ENCODE measurements at places on chromosomes 3 and 15. TPM values are rescaled to one million over a fixed set of nuclear protein-coding genes. Genes with fewer than 3 reads are reported as not detected.

The IL5RA gene
- not detected for total RNA-seq

The PROK2 gene
- not detected for total RNA-seq

DNA sequence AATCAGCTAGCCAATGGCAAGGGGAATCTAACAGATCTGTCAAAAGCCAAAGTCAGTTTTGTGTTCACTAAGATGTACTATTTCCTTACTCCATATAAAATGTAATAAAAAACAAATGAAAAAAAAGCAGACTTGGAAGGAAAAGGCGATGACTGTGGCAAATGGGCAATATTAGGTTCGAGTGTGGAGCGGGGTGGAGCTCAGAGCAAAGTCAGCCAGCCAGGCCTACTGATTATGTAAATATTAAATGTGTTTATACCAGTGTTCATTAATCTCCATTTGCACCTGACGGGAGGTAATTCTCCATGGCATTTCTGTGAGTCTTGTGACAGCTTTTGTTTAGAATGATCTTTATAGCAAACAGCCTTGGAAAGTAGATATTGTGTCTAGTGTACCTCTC is 96.2 kb upstream of the KCNMB2 start:
- no peak for DNase-seq

The SLC9C1 gene
- total RNA-seq: not detected

The ERICH6 gene
- not detected for total RNA-seq

DNA sequence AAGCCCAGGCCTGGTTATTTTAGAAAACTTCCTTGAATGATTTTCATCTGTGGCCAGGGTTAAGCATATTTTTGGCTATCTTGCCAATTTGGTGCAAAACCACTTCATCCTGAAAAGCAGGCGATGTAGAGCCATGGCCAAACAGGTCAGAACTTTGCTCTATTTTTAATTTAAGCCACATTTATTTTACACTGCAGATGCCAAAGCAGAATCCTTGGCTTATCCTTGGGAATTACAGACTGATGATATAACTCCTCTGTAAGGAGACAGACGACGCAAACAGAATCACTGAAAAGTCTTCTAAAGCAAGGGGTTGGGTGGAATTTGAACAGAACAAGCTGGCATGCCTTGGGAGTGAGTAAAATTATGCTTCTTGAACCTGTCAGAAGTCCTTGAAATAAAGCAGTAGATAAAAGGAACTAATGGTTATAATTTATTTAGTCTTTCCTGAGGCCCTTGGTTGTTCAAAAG is 121.9 kb downstream of the CHST2 start:
- no peak for DNase-seq

GRCh38 chr3:34237946-34238345 is 439.5 kb downstream of the PDCD6IP start:
- DNase-seq: no peak

DNA sequence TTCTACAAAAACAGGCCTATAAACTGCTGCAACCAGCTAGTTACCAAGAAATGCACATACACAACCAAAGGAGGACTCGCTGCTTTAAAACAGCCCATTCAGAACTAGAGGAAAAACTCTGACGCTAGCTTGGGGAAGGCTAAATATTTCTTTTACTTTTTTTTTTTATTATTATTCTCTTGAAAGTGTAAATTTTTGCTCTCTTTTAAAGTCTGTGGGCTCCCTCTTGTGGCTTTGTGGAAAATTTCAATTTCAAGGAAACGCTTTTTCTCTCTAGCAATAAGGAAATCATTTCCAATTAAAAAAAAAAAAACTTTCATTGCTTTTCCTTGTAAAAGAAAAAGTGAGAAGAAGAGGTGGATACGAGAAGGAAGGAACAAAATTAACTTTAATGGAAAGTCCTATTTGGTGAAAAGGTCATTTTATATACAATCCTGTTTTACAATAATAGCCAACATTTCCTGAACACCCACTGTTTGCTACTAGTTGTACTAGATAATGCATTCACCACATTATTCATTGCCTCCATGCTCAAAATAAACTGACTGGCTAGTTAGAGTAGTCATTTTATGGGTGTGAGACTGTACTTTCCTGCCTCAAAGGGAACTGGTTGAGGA is 51.2 kb upstream of the SAMMSON start:
- DNase-seq: no peak

- DNase-seq: no peak
Measured at GRCh38 chr3:58179235-58180098, 31.3 kb downstream of the DNASE1L3 start.

GRCh38 chr15:49415149-49415548 is 7.9 kb upstream of the FGF7 start:
- DNase-seq: no peak

DNA sequence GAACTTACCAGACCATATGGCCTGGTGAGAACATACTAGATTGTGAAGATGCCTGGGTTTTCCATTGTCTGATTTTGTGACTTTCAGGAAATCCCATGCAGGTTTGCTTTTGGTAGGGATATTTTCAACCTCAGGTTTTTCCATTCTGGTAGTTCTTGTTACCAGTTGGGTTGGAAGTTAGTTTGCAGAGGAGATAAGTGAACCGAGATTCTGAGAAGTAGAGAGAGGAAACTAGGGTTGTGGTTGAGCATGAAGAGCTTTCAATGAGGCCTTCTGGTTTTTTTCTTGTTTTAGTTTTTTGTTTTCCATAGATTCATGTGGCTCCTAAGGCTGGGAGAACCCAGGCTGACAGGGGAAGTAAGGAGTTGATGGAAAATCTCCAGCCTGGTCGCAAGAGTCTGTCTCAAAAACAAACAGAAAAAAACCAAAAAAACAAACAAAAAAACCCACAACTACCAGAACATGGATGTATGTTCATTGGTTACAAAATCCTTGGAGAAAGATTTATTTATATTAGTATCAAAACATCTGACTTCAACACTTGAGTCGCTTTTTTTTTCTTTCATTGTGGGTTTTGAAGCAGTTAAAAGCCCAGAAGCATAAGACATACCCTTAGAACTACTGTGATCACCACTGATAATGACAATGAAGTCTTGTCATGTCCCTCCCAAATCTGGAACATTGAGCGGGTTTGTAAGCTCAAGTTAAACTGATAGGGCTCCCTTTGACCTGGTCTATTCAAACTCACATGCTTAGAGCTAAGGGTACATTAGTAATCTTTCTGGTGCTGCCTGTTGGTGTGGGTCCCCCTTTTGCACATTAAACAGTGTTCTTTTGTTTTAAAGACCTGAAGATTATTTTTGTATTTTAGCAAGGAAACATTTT is 3.2 kb downstream of the GPR171 start:
- no peak for DNase-seq

The EXD1 gene
- total RNA-seq: not detected

GRCh38 chr15:73273181-73274002 is 95.4 kb downstream of the HCN4 start:
- no peak for DNase-seq

- no peak for DNase-seq
Measured at GRCh38 chr3:170752571-170753155, 117.3 kb downstream of the RPL22L1 start.

- DNase-seq: no peak
Measured at GRCh38 chr3:159850481-159850880, 138.2 kb upstream of the IL12A start.

DNA sequence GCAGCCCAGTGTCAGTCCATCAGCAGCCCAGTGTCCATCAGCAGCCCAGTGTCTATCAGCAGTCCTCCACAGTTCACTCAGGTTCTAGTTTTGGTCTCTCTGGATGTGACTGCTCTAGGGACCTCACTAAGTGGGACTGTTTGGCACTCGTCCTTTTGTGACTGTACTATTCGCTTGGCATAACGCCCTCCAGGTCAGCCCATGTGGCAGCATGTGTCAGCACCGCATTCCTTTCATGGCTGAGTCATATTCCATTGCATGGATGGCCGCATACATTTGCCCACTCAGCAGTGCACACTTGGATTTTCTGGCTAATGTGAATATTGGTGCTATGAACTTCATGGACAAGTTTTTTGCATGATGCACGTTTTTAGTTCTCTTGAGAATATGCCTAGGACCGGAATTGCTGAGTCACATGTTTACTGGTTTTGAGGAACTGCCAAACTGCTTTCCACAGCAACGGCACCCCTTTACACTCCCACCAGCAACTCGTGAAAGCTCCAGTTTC is 16.4 kb downstream of the CHST13 start:
- DNase-seq: peak; percentile 83

The MEX3B gene
- total RNA-seq: 1.6 TPM

The CD80 gene
- not detected for total RNA-seq

GRCh38 chr3:11716573-11717290 is 73.0 kb upstream of the VGLL4 start:
- no peak for DNase-seq

GRCh38 chr3:168073842-168074605 is 21.7 kb downstream of the GOLIM4 start:
- no peak for DNase-seq

GRCh38 chr3:128784232-128784631 is 58.2 kb downstream of the RAB7A start:
- DNase-seq: no peak

DNA sequence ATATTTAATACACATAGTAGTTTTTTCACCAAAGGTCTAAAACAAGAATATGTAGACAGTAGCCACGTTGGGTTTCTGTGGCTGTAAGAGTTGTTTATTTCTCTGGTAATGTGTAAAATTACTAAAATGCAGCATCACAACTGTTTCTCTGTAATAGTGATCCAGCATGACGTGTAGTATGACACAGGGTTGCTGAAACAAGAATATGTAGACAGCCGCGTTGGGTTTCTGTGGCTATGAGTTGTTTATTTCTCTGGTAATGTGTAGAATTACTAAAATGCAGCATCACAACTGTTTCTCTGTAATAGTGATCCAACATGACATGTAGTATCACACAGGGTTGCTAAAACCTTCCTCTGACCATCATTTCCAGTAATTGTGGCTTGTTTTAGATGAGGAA is 153.6 kb upstream of the ZNF717 start:
- DNase-seq: no peak

The PLA2G4E gene
- 52.9 TPM for total RNA-seq

DNA sequence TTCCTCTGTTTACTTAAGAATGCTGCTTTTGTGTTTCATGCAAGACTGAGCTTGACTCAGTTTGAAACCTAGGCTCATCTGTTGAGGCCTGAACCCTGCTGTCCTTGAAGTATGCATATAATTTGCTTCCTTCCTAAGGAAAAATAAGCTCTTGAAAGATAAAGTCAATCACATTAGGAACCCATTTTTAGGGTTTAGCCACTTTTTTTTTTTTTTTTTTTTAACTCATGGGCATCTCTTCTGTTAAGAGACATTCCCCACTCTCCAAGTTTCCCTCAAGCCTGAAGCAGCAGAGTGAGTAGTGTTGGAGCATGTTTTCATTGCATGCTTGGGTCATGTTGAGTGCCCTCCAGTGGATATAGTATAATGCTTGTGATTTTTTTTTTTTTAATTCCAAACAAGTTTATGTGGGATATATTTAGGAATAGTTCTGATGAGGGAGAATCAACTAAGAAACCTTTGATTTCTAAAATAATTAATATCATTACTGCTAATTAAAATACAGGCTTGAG is 3.6 kb downstream of the CTNNB1 start:
- no peak for DNase-seq

DNA sequence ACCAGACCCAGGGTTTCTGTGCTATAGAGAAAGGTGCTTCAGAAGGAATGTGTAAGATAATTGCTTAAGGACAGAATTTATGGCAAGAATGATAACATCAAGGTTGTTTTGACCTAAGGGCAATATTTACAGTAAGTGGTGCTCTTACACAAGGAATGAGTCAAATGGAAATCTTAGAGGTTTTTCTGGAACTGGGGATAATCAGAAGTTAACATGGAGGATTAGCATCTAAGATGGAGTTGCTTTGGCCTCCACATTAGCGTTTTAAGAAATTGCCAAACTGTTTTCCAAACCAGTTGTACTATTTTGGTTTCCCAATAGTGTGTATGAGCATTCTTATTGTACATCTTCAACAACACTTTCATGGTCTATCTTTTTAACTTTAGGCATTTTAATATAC is 3.1 kb downstream of the WDR93 start:
- DNase-seq: no peak

The GPR171 gene
- not detected for total RNA-seq

The ARGFX gene
- not detected for total RNA-seq

The GP9 gene
- not detected for total RNA-seq

GRCh38 chr15:25658560-25658959 is 204.6 kb downstream of the ATP10A start:
- DNase-seq: no peak

DNA sequence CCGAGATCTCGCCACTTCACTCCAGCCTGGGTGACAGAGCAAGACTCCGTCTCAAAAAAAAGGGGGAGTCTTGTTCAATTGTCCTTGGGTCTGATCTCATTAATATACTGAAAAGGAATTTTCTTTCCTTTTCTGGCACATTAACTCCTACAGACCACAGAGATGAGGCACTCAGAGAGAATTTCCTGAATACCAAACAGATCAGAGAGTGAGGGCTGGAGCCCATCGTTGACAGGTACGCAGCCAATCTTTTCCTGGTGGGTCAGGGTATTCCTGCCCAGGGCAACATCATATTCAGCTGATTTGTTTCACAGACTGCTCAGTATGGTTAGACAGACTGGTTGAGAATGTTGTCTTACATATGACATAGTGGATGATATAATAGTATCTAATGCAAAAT is 82.8 kb upstream of the TNFSF10 start:
- no peak for DNase-seq

DNA sequence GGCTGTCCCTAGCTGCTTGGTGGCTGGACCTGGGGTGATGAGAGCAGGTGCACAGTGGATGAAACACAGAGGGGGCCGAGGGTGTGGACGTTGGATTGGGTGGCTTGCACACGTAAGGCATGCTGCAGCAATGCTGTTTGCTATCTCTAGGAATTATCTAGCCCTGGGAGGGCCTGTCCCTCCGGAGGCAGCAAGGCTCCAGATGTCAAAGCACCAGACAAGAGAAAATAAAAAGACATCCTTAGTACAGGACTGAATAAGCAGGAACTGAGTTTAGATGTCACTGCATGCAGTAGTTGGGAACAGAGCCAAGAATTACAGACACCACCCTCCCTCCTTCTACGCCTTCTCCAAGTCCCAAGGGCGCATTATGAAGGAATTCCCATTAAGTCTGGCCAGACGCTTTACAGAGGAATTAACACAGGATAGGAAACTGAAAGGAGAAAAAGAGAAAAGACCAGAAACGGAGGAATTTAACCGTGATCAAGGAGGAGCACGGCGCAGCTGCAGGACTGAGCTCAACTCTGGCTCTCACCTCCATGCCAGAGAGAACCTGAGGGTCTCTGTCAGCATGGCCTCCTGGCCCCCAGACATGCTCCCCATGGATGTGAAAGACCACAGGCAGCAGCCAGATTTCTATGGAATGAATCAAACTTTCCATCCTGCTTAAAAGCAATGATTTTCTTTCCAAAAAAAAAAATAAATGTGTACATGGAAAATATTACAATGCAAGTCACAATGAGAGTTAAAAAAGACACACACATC is 13.8 kb downstream of the ATP10A start:
- DNase-seq: peak; percentile 43
